ENCODE measurements at places on chromosomes 3 and 15.

DNA sequence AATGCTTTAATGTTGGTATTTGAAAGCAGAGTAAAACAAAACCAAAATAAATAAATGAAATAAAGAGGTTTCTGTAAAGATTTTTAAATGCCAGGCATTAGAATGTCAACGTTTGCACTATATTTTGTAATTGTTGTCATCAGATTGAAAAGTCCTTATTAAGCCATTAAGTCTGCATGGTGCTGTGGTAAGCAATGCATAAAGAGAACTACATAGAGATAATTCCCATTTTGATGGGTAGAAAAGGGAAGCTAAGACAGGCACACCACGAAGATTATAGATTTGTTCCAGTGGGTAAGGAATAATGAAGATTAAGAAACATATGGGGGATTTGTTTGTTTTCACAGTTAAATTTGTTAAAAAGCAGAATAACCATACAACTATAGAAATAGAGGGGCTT, 52.5 kb upstream of the PPARG start:
- DNase-seq: no peak

DNA sequence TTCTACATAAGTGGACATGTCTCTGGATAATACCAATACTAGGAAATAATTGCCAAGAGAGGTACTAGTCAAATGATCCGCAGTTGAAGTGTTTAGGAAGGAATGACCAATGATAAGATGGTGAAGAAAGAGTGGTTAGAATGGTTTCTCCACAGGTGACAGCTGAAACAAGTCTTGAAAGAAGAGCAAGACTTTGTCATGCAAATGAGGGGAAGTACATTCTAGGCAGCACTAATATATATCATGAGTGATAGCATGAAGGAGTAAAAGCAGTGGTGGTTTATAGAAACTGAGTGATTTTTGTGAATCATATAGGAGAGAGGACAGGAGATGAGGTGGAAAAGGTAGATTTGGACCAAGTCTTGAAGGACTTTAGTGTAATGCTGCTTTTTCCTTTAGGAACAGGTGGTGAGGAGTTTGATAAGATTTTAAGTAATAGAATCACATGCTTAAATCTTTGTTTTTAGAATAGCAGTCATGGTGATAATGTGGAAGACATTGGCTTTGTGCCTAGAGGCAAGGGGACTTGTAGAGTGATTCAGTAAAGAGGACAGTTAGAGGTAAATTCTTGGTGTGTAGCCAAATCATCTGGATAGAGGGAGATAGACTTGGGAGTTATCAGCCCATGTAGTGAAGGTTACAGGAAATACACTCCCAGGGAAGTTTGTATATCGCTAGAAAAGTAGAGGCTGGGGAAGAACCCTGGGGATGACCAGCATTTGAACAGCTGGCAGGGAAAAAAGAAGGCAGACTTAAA, 31.9 kb downstream of the SLMAP start:
- DNase-seq: no peak

- DNase-seq: no peak
Measured at GRCh38 chr15:26449291-26449690, 323.6 kb downstream of the GABRB3 start.

DNA sequence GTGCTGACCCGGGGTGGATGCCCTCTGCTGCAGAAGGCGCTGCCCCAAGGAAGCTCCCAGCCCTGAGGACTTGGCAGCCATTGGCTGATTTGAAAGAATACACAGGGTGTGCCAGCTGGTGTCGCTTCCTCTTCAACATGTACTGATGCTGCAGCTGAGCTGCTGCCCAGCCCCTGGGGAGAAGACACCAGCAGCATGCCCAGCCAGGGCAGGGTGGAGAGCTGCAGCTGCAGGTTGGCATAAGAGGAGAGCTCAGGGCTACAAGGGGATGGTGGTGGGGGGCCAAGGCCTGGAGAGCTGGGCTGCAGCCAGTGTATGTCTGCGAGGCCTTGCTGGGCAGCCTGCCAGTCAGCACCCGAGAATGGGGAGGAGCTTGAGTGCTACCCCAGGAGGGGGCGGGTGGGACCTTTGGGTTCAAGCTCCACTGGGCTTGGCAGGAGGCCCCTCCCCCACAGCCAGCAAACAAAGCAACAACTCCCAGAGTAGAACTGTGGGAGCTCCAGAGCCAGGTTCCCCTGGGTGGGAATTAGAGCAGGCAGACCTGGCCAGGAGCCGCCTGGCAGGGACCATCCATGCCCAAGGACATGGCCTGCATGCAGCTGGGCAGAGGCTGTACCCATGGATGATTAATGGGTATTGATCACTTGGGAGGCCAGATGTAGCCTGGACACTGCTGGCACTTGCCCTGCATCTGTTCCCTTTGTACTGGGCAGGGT, 9.2 kb upstream of the SEMA4B start:
- DNase-seq: peak; percentile 80

- no peak for DNase-seq
Measured at GRCh38 chr3:38137615-38138348, 679 bp upstream of the MYD88 start.

DNA sequence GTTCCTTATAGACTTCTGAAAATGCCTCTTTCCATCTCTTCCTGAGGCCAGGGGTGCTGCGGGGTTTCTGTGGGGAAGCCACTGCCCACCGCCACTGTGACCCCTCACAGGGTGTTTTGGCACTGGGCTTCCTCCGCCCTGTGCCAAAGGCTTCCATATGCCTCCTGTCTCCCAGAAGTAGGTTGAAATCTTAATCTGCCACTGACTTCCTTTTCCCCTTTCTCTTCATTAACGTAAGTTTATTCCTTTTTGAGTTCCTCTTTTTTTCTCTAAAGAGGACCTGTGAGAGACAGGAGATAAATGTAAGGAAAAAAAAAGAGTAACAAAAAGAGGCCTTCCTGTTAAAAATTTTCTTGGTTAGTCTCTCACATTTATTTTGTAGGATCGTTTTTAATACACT, 220.5 kb downstream of the CTNNB1 start:
- DNase-seq: no peak

DNA sequence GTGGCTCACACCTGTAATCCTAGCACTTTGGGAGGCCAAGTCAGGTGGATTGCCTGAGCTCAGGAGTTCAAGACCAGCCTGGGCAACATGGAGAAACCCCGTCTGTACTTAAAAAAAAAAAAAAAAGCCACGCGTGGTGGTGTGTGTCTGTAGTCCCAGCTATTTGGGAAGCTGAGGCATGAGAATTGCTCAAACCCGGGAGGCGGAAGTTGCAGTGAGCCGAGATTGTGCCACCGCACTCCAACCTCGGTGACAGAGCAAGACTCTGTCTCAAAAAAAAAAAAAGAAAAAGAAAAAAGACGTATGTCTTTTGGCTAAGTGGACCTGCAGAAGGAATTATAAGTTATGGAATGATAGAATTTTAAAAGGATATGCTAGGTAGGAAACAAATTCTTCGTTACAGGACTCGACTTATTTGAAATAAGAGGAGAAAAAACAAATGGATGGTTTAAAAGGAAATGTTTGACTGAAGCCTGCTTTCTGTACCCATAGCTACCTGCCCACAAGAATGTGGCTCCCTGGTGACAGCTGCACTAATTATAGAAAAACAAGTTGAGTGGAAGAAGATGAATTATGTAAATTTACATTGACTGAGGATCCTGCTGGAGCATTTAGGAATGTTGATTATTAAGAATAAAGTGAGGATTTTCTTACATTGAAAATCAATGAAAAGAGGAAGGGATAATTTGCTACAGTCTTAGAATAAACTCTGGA, 36.0 kb upstream of the SKIL start:
- peak; percentile 22 for DNase-seq

- DNase-seq: no peak
Measured at GRCh38 chr15:61025781-61026180, 203.3 kb downstream of the RORA start.

GRCh38 chr15:78923480-78924360, 21.1 kb downstream of the CTSH start:
- no peak for DNase-seq

DNA sequence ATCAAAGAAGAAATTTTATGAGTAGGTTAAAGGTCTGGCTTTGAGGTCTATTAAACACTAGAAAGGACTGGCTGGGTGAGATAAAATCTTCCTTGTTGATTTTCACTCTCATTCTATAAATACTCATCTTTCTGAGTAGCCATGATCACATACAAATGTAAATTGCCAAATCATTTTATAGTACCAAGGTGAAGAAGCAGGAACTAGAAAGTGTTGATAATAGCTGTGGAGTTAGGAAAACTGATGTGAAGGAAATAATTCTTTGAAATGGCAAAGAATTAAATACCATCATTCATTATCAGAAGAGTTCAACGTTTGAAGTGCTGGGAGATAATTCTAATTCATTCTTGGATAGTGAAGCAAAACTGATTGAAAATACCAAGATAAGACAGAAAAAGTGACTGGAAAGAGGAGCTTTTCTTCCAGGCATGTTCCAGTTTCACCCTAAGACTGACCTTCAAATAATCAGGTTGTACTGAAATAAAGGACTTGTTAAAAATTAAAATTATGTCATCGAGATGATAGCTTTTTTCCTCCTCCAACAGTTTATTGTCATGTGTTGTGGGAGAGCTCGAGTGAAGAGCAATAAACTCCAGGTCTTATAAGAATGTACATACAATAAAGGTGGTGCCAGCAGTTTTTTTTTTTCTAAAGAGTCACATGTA, 17.4 kb downstream of the THBS1 start:
- no peak for DNase-seq
